ENCODE measurements at places on chromosomes 11 and 22.
A peak's percentile ranks its signal among the peaks of the same experiment; 100 is the strongest.

GRCh38 chr11:13880634-13881033 lies 81.9 kb upstream of the SPON1 start:
- DNase-seq = no peak

- no peak for DNase-seq
Observed at GRCh38 chr11:106072804-106073203, 4.3 kb downstream of the KBTBD3 start.

- DNase-seq = no peak
Observed at GRCh38 chr11:119320240-119320775, 3.4 kb upstream of the MCAM start.

GRCh38 chr11:47593492-47593933 lies 698 bp downstream of the C1QTNF4 start:
- DNase-seq = no peak

- peak; percentile 21 for DNase-seq
Observed at GRCh38 chr22:49959782-49960158, 802 bp upstream of the PIM3 start.

DNA sequence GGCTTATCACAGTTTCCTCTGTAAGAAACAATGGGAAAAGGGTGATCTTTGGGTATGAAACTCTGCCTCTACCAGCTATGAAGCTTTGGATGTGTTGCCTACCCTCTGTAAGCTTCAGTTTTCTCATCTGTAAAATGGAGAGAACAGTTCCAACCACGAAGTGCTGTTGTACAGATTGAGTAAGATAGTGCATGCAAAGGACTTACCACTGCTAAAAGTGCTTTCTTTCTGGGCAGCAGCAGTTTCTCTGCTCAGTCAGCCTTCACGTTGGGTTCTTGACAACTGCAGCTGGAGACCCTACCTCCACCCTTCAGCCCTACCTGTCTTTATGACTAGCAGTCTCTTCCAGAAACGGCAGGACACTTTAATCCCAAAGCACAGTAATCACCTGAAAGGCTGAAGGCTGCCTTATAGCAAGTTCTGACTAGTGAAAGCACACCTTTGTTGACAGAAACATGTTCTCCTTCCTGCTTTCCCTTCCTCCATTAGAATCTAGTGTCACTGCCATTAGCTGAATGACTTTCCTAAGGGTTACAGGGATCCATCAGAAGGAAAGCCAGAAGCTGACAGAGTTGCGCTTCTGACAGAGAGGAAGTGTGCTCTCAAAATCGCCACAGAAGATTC lies 91.4 kb downstream of the RPL27A start:
- DNase-seq = no peak

GRCh38 chr11:60699936-60700335 lies 524 bp downstream of the MS4A8 start:
- DNase-seq = no peak

DNA sequence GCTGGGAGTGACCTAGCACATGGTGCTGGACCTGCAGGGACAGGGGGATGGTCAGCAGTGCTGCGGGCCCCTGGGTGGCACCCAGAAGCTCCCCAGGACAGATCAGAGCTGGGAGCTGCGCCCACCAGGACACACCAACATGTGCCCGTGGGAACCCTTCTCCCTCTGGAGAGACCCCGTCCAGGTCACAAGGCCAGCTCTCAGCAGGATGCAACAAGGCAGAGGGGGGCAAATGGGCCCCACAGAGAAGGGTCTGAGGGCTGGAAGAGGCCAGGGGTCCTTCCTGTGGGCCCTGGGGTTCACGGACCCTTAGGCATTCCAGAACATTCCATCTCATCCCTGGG lies 6.2 kb downstream of the DUSP8 start:
- DNase-seq = no peak

- DNase-seq = no peak
Observed at GRCh38 chr11:20061776-20062175, 98.5 kb downstream of the DBX1 start.

GRCh38 chr22:23847991-23848864 lies 9.4 kb upstream of the DERL3 start:
- no peak for DNase-seq

GRCh38 chr22:39654131-39654926 lies 83.8 kb downstream of the CACNA1I start:
- DNase-seq = no peak

DNA sequence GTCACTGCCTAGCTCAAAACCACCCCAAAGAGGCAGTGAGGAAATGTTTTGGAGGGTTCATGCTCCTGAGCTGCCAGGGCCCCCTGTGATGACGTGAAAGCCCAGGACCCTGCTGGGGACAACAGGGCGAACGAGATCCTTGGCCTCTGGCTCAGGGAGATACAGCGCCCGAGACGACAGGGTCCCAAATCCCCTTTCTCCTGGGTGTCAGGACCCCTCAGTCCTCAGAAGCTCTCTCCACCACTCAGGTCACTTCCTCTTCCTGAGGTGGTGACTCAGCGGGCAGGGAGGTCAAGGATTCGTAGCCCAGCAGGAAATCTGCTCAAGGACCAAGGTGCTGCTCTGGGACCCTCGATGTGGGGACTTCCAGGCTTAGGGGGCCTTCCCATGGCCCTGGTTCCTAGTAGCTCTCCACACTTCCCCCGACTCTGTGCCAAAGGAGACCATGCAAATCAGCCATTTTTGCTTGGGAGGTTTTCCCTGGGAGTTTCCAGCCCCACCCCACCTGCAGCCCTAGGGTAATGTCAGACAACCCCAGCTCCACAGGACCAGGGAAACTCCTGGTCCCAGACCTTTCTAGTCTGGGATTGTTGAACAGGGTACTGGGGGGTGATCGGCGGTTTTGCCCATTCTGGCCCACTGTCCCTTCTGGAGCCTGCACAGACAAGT lies 12.8 kb downstream of the BCL9L start:
- peak; percentile 65 for DNase-seq

DNA sequence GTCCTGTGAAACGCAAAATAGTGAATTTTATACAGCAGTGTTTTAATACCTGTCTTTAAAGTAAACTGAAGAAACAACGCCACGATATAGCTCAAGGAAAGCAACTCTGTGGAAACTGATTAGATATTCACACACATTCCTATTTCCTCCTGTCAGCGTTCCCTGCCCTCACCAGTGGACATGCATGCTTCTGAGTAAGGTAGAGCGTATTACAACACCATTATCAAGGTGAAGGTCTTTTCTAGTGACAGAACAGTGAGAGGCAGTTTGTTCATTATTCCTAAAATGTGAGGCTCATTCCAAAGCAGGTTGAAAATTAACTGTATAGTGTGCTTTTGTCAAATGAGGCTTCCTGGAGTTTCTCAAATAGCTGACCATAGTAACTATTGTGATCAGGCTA lies 153.1 kb downstream of the DDX10 start:
- no peak for DNase-seq

- DNase-seq = peak; percentile 3
Observed at GRCh38 chr11:75668451-75669297, at the start of gene MAP6. MAP6 (minus strand) TSS chr11:75669038; CDS start chr11:75668369, 669 bp downstream.

GRCh38 chr11:43693731-43694130 lies 13.2 kb downstream of the HSD17B12 start:
- DNase-seq = no peak

- DNase-seq = no peak
Observed at GRCh38 chr11:87263264-87263838, 225.6 kb downstream of the TMEM135 start.

DNA sequence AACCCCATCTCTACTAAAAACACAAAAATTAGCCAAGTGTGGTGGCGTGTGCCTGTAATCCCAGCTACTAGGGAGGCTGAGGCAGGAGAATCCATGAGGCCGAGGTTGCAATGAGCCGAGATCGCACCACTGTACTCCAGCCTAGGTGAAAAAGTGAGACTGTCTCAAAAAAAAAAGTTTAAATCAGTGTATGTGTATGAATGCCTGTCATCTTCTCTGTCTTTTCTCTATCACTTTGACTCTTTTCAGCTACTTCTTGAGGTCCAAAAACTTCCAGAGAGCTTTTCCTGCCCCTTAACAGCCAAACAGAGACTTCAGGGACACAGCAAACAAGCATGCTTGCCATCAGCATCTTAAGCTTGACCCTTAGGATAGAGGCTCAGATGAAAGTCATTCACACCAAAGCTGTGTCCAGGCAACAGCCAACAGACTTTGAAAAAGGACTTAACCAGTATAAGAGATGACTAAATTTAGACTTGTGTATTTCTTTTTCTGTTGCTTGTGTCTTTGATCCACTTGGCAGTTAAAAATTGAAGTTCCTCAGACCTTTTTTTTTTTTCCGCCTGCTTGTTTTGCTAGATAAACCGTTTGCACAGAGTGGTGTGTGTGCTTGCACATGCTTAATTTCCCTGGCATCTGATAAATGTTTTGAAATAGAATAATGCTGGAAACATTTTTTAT lies 151.9 kb downstream of the DBX1 start:
- no peak for DNase-seq

GRCh38 chr11:36149538-36150242 lies 139.5 kb downstream of the COMMD9 start:
- peak; percentile 99 for DNase-seq

- DNase-seq = no peak
Observed at GRCh38 chr11:44275241-44275640, 34.7 kb downstream of the ALX4 start.

DNA sequence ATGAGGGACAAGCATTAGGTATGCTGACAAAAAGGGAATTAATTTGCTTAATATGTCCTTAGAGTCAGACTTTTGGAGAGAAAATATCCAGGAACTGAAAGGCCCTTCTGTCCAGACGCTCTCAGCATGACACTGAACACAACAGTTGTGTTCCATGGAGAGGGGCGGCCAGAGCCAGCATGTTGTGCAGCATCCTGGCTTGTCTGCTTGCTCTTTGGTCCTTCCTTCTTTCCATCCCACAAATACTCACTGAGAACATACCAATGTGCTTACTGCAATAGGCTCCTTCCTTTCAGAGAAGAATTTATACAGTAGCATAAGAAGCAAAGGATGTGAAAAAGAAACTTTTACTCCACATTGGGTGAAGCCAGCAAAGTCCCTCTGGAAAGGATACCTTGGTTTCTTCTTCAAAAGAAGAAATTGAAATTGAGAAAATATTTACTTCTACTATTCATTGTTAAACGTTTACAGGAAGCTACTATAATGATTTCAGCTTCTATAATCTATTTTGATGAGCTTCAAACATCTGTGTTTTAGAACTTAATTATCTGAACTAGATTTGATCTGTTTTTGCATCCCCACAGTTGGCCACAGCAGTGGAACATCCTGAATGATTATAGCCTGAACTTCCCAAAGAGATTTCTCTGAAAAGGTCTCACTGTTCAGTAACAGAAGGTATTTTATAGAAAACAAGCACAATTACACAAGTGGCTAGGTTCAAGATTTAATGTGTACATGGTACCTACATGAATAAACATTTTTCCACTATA lies 304.1 kb upstream of the PITPNB start:
- DNase-seq = no peak

DNA sequence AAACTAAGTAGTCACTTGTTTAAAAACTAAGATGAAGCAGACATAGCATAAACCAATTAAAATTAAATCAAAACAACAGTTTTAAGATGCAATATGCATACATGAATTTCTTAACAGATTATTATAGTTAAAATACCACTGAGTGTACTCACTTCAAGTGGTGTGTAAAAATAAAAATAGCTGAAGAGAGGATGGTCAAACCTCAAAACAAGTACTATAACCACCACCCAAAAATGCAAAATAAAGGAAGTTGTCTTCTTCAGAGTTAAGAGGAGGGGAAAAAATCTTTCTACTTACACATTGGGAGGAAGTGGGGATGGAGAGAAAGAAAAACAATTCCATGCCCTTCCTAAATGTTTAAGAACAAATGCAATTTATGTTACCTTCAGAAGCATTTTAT lies 31.9 kb downstream of the RRAS2 start:
- no peak for DNase-seq

GRCh38 chr11:10990160-10990559 lies 132.3 kb upstream of the ZBED5 start:
- DNase-seq = no peak

DNA sequence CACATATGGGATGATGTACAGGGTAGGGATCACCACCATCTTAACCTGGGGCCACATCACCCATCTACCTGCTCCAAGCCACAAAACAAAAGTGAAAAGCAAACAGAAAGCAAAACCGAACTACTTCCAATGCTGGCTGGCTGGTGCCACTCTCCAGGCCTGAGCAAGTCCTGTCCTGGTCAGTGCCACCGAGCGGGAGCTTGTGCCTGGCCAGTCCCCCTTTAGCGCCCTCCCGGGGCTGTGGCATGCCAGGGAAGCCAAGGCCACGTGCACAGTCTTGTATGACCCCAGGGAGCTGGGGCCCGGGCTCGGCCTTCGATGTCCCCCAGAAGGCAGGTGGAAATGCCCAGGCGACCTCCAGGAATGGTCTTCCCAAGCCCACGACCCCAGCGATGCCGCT lies 17.9 kb upstream of the NAP1L4 start:
- no peak for DNase-seq

DNA sequence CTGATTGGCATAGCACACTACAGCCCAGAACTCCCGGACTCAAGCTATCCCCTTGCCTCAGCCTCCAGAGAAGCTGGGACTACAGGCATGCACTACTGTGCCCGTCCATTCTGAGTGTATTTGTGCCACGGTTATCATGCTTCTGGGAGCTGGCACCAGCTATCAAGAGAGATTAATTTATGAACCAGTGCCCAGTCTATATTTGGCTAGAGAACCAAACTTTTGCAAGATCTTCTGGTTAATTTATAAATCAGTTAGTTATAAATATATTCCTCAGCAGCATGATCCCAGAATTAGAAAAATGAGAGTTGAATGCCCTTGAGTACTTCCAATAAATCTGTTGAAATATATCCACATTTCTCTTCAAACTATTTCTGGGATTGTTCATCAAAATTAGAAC lies 67.5 kb upstream of the OR5AN1 start:
- no peak for DNase-seq

DNA sequence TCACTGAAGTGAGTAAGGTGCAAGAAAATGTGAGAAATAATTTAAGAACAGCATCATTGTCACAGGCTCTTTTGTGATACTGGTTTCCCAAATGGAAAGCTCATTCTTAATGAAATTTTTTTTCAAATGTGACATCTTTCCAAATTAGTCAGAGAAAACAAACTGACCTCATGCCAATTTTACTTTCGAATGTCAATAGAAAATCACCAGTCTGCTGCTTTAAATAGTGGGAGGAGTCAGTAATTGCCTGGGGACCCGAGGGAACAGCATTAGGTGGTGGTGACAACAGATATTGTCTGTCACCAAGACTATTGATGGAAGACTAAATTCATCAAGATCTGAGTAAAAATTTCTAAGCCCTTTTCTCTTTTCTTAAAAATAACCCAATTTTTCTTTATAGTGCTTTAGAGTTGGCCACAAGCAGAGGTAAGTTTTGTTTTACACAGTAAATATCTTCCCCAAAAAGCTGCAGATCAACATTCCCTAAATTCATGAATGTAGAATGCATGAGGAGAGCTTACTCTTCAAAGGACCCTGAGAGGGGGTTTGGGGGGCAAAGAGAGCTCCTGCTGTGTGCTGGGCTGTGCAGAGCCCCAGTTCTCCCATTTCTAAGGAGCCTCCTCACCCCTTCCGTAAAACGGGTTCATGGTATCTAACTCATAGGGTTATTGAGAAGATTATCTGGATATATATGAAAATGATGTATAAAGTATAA lies 95.1 kb downstream of the PIWIL4 start:
- DNase-seq = no peak

DNA sequence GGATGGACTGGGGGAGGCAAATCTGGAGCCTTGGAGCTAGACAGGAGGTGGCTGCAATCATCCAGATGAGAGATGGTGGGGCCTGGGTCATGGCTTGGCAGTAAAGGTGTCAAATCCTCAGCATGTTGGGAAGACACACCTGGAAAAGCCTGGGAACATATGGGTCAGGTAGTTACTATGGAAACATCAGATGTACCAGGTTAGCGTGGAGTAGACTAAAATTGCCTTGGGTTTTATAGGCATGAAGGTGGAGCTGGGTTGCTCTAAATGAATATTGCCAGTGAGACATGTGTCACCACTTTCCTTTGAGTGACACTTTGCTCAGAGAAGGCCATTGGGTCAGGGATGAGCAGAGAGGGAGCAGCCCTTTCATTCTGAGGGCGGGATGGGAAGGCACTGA lies 473.7 kb downstream of the TBC1D22A start:
- DNase-seq = no peak

All from lung microvascular endothelial cell (primary cell).